ENCODE measurements at places on chromosomes 5 and 9.

DNA sequence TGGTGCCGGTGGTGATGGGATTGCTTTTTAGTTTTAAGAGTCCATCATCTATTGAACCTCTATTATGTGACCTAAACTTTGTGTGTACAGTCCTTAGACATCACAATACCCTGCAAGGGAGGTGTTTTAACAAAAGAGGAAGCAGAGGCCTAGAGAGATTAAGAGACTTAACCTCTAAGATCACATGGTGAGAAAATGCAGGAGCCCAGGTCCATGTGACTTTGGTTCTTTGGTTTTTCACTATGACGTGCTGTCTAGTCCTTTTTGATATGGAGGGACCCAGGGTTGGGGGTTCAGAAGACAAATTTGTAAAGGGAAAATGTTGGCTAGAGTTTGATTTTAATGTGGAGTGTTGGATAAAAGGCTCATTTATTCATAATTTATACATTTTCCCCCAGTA lies 34.1 kb upstream of the TRMT10B start:
- DNase-seq, result no peak

- DNase-seq, result no peak
Measured at GRCh38 chr9:12363439-12363838, 329.7 kb upstream of the TYRP1 start.

DNA sequence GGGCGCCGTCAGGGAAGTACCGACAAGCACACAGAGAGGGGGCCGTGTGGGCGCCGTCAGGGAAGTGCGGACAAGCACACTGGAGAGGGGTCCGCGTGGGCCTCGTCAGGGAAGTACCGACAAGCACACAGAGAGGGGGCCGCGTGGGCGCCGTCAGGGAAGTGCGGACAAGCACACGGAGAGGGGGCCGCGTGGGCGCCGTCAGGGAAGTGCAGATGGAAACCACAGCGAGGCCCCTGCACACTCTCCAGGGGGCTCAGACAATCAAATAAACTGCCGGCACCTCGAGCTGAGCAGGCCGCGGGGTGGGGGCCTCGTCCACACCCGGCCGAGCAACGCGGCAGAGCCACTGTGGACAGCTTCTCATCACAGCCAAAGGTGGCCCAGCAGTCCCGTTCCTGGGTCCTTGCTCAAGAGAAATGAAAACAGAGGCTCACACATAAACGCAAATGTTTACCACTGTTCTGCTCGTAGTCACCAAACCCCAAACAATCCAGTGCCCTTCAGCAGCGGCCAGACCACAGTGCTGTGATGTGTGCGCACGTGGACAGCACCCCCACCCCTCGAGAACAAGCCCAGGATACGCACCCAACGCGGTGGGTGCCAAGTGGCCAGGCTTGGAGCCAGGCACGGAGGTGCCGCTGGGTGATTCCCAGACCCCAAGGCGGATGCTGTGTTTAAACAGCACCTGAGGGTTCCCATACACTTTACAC lies 24.7 kb downstream of the TPPP start:
- DNase-seq, result no peak

DNA sequence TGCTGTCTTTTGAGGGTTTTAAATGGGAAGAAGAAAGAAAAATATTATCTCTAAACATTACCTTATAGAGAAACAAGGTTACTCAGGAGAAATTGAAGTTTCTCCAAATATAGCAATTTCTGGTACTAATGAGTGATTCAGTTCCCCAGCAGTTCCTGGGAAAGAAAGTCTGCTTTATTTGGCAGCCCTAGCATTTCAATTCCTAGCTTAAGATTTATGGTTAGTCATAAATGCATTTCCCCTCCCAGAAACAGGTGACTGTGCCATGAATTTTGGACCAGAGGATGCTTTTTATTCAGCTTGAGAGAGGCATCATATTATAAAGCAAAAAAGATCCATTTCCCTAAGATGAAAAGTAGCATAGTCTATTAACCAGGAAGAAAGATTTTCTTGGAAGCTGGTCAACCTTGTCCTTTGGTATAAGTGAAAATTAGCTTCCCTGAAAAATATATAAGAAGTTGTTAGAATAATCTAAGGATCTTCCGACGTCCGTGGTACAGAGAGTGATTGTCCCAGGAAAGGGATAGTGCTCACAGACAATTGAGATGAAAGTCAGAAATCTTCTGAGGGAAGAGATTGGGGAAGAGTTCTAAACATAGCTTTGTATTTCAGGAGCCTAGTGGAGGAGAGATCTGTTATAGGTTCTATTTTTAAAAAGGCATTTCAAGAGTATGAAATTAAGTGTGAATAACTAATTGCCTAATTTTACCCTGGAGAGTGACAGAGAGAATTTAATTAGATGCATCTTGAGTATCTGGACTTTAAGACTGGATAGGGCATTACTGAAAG lies 164.9 kb downstream of the ESM1 start:
- DNase-seq, result no peak

All from T-helper 1 cell (primary cell).